ENCODE measurements at places on chromosomes 1 and 21. TPM values are rescaled to one million over a fixed set of nuclear protein-coding genes. Genes with fewer than 3 reads are reported as not detected.

OR2L5 gene
- polyA plus RNA-seq = not detected

- peak; percentile 52 for DNase-seq
These were observed 255.8 kb upstream of the CACYBP start for GRCh38 chr1:174743654-174744561.

DNA sequence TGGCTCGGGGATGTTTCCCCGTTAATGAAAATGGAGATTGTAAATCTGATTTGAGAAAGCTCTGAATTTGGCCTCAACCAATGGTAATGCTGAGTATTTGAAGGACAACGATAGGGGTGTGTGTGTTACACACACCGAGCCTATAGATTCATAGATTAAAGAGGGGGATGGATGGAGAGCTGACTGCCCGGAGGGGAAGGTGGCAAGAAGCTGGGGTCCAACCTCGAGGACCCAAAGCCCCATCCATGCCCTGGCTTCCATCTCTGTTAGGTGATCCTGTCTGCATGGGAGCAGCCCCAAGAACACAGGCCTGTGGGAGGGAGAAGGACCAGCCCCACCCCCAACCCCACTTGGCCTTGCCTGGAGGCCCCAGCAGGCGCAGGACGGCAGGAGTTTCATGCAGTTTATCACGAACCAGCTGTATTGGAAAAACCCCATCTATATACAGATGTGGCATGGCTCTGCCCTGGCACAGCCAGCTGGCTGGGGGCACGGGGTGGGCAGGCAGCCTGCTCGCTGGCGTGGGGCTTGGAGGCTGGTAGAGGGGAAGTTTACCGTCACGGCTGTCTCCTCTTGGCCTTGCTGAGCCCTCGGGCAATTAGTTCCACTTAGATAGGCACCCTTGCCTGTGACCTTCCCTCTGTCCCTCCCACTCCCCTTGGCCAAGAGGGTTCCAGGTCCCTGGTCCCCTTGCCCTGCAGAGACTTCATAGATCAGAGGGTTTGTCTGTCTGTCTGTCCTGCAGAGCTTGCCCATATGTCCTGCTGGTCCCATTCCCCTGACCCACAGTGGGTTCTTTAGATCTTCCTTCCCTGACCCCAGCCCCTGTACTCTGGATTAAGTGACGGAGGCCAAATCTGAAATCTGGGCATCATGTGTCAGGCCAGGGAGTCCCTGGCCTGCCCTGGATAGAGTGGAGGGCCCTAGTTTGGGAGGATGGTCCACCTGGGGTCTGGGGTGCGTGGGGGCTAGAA is 3.0 kb downstream of the HSPB7 start:
- no peak for DNase-seq

GRCh38 chr21:31282095-31282709 is 61.9 kb downstream of the TIAM1 start:
- no peak for DNase-seq

BATF3 gene
- polyA plus RNA-seq = 0.69 TPM

GRCh38 chr1:96060621-96061020 is 661.0 kb upstream of the PTBP2 start:
- no peak for DNase-seq

DNA sequence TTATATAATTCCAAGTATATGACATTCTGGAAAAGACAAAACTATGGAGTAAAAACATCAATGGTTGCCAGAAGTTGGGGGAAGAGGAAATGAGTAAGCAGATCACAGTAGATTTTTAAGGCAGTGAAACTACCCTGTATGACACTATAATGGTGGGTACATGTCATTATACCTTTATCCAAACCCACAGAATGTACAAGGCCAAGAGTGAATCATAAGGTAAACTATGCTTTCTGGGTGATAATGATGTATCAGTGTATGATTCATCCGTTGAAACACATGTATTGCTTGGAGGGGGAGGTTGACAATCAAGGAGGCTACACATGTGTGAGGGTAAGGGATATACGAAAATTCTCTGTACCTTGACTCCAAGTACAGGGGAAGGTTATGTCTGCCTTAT is 862.7 kb downstream of the PLA2G4A start:
- DNase-seq = peak; percentile 86

GRCh38 chr1:158819461-158820443 is 11.4 kb upstream of the MNDA start:
- no peak for DNase-seq

KLF17 gene
- polyA plus RNA-seq = not detected

- DNase-seq = peak; percentile 4
These were observed 362.2 kb downstream of the SRGAP2C start for GRCh38 chr1:121546830-121547591.

Measured in endothelial cell of umbilical vein (primary cell).